ENCODE measurements at places on chromosomes 5 and 9. TPM values are rescaled to one million over a fixed set of nuclear protein-coding genes. Genes with fewer than 3 reads are reported as not detected.

Gene EIF4E1B
- not detected for total RNA-seq

Gene CERCAM
- total RNA-seq, result 66.1 TPM

GRCh38 chr5:36215910-36216309, 25.8 kb downstream of the NADK2 start:
- DNase-seq, result no peak

Gene SPINK7
- total RNA-seq, result not detected

Gene FNBP1
- 60.9 TPM for total RNA-seq

DNA sequence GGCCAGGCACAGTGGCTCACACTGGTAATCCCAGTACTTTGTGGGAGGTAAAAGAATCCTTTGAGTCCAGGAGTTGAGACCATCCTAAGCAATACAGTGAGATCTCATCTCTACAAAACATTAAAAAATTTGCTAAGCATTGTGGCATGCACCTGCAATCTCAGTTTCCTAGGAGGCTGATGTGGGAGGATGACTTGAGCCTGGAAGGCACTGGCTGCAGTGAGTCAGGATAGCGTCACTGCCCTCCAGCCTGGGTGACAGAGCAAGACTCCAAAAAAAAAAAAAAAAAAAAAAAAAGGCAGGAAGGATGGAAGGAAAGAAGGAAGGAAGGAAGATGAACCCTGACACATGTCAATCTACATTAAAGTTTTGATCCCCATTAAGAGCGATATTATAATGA, 1452.2 kb upstream of the ACO1 start:
- peak; percentile 1 for DNase-seq

GRCh38 chr5:109563189-109563588, 126.5 kb upstream of the MAN2A1 start:
- no peak for DNase-seq

DNA sequence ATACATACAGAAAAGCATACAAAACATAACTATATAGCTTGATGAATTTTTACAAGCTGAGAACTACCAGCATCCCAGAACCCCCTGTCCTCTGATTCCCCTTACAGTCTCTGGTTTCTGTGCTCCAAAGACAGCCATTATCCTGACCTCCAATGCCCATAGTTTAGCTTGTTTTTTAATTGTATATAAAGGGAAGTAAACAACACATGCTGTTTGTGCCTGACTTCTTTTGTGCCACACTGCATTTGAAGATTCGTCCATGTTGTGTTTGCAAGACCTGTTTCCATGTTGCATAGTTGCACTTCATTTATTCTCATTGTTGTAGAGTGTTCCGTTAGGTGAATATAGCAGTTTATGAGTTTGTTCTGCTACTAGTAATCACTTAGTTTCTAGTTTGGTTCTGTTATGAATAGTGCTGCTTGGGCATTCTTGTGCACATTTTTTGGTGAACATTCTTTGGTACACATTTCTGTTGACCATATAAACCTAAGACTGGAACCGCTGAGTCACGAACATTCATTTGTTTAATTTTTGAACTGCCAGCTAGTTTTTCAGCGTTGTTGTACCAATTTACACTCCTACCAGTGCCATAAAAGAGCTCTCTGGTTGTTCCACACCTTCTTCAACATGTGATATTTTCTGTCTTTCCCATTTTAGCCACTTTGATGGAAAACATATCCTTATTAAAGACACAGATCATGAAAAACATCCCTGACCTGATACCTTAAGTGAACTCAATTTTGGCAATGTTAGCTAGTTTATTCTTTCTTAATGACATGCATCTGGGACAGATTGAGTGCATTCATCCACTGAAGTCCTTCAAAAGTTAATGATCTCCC, 78.1 kb upstream of the ANXA1 start:
- DNase-seq, result peak; percentile 45

Gene CD14
- 0.34 TPM for total RNA-seq

Gene LHX6
- total RNA-seq, result 0.53 TPM

GRCh38 chr5:168219515-168220410, 71.7 kb upstream of the WWC1 start:
- DNase-seq, result peak; percentile 56

Gene ITGA2
- 35.9 TPM for total RNA-seq

DNA sequence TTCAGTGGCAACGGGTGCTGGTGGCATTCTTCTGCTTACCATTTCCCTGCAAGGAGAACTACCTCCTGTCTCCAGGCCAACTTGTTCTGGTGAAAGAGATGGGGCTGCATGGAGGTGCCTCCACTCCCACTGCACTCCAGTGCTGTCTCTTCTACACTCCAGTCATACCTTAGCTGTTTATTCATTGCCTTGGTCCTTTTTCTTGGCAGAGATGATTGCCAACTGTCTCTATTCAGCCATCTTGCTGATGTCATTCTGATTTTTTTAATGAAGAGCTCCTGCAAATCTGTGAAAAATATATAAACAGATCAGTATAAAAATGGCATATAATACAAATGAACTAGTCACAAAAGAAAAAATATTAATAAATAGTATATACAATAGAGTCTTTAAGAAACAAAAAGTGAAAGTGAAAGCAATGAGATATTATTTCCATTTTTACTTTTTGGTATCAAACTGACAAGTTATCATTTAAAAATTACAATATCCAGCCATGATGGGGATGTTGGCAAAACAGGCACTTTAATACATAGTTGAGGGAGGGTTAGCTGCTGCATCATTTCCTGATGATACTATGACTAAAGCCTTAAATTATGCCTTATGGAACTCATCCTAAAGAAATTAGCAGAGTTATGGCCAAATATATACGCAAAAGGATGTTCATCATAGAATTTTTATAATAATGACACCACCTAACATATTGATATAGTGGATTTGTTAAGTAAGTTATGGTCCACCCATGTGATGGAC, 109.4 kb downstream of the CARTPT start:
- DNase-seq, result peak; percentile 10

DNA sequence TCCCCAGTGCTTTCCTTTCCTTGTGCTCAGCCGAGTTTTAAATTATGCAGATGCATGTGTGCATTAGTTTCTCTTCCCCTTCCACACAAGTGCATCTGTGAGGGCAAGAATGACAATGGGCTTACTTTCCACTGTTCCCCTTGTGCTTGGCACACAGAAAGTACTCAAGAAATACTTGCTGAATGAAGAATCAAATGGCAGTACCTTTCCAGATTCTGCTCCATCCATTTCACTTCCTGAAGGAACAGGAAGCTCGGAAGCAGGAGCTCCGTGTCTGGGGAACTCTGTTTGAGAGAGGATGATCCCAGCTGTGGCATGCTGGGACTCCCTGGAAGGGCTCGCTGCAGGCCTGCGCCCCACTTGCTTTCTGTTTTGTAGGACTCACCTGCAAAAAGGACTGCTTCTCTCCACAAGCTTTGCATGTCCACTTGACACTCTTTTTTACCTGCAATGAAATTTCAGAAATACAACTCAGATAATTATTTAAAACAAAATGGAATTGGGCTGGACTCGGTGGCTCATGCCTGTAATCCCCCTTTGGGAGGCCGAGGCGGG, 5.5 kb downstream of the MRNIP start:
- no peak for DNase-seq

Gene AFF4
- 163 TPM for total RNA-seq

DNA sequence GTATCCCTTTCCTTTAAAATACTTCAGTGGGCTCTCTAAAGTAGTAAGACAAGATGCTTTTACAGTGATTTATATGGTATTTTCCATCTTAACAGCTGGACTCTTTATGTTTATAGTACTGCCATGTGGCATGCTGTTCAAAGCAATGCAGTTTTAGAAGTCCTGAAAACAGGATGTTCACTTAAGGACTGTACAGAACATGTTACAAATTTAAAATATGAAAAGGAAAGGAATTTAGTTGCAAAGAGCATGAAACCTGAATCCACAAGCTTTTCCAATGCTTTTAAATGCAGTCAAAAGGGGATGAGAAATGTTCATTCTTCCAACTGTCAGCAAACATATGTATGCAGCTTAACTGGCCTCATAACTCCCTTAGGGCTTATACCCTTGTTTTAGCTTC, 580.2 kb downstream of the EFNA5 start:
- no peak for DNase-seq

GRCh38 chr5:55232985-55233928, at the start of gene CCNO:
TSS of gene CCNO (minus strand) at chr5:55233608. CDS start at chr5:55233523, 85 bp downstream.
- DNase-seq, result peak; percentile 62

GRCh38 chr5:159465604-159466003, 135.3 kb upstream of the IL12B start:
- DNase-seq, result no peak

- peak; percentile 99 for DNase-seq
Measured at GRCh38 chr9:4225291-4226028, 74.4 kb downstream of the GLIS3 start.

DNA sequence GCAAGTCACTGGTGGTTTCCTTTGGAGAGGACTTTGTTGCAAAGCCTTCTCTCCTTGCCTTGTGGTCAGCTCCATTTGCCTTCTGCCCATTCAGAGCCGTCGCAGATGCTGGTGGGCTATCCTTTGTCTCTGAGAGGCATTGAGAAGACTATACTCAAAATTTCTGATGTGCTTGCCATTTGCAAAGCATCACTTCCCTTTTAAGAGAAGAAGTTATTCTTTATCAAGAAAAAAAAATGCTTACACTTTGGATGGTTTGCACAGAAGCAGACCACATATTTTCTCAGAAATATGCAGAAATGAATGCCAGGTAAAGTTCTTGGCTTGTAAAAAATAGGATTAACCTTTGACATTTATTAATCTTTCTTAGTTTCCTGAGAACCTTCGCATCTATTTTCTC, 195.8 kb upstream of the KLF4 start:
- DNase-seq, result no peak

DNA sequence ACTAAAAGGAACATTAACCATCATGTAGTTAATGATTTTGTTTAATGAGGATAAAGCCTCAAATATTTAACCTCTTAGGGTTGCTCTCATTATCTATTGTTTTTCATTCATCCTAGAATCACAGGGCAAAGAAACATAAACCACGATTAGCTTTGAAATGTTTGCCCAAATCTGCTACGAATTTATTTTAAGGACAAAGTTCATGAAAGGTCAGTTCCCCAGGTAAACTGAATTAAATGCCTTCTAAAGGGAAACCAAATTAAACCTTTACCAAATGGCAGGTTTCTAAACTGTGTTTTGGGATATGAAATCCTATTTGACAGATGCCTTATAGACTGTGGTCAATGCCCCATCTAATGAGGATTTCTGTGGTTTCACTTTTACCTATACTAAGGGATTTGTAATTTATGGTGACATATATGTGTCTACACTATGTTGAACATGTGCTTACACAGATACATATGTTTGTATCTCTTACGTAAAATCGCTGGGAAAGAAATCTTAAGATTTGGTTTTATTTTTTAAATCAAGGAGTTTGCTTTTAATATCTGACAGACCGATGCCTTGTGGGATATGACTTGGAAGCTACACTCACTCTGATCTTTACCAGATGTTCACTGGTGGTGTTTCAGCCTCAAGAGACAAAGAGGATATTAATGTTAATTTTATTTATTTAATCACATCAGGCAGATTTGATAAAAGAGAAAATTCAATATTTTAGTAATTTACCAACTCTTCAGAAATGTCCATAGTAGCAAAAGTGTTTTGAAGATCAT, 188.4 kb downstream of the GLIS3 start:
- no peak for DNase-seq

GRCh38 chr9:87657190-87657589, 68.7 kb upstream of the CTSL start:
- no peak for DNase-seq

Gene DIPK1B
- total RNA-seq, result 23.2 TPM

GRCh38 chr9:98081477-98082219, 25.1 kb downstream of the NANS start:
- no peak for DNase-seq

DNA sequence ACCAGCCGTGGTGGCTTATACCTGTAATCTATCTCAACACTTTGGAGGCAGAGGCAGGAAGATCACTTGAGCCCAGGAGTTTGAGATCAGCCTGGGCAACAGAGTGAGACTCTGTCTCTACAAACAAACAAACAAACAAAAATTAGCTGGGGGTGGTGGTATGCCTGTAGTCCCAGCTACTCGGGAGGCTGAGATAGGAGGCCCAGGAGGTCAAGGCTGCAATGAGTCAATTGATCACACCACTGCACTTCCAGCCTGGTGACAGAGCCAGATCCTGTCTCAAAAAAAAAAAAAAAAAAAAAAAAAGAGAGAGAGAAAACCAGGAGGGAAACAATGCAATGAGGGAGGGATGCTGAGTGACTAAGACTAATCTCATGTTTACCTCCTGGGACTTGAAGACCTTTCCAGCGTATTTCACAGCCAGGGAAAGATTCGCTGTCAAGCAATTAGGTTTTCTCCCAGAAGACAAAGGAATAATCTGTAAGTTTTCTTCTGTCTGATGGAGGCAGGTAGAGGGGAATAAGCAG, 51.1 kb upstream of the MIER3 start:
- DNase-seq, result no peak

Gene SLC45A2
- total RNA-seq, result 0.82 TPM

Gene LVRN
- 0.64 TPM for total RNA-seq

GRCh38 chr9:2086971-2087370, 71.8 kb downstream of the SMARCA2 start:
- no peak for DNase-seq

GRCh38 chr5:8094304-8094703, 225.4 kb downstream of the MTRR start:
- DNase-seq, result no peak

Gene PHF19
- 18.0 TPM for total RNA-seq

DNA sequence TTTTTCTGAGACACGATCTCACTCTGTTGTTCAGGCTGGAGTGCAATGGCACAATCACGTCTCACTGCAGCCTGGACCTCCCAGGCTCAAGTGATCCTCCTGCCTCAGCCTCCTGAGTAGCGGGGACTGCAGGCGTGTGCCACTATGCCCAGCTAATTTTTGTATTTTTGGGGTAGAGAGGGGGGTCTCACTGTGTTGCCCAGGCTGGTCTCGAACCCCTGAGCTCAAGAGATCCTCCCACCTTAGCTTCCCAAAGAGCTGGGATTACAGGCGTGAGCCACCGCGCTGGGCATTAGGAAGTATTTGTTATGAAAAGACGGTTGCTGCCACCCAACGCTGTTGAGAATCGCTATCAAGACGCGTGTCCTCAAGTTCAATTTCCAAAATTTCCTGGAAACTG, 180.9 kb upstream of the TBCA start:
- no peak for DNase-seq

DNA sequence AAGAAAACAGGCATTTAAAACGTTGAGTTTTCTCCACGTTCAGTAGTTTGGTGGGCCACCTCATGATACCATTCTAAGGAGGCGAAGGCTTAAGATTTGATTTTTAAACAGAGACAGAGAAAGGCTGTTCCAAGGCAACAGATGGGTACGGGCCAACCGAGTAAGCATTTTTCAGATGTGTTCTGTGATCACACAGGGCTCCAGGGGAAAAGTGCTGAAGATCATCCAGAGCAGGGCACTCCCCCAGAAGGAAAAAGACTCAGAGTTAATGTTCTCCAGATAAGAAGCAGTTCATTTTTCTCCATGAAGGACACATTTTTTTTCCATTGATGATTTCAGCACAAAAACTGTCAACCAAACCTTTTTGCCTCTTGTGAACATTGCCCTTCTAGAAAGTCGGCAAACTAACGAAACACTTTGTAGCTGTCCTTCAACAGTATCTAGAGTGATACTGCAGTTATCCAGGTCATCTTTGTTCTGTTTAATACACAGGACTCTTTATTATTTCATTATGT, 138.7 kb downstream of the ALDH1A1 start:
- DNase-seq, result no peak

Gene PCDHA1
- not detected for total RNA-seq

Gene HRH2
- total RNA-seq, result 1.9 TPM

Gene NR2F1-AS1
- total RNA-seq, result 7.3 TPM

Measured in astrocyte (in vitro differentiated cells and primary cell).